Left colon (tissue), 2 donors: ENCODE measurements at places on chromosomes 16 and 17.
A peak's percentile ranks its signal among the peaks of the same experiment; 100 is the strongest.

DNA sequence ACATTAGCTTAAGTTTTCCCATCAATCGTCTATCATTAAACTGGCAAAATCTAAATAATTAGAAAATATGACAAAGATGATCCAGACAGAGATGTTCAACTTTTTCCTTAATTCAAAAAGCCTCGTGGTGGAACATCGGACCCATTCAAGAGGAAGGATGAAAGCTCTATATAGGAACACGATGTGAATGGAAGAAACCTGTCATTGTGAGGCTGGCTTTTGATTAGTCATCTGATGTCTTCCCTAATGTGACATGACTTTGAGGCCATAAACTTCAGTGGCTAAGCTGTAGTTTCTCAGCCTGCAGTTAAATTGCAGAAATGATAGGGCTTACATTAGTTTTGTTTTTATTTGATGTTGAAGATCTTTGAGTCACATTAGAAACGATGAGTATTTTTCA lies 1.0 kb downstream of the AMZ2 start:
- DNase-seq: no peak

DNA sequence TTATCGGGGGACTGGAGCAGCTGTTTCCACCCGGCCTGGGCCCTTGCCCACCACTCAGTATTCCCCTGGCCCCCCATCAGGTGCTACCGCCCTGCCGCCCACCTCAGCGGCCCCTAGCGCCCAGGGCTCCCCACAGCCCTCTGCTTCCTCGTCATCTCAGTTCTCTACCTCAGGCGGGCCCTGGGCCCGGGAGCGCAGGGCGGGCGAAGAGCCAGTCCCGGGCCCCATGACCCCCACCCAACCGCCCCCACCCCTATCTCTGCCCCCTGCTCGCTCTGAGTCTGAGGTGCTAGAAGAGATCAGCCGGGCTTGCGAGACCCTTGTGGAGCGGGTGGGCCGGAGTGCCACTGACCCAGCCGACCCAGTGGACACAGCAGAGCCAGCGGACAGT lies 6.1 kb upstream of the TMEM88 start:
- DNase-seq: no peak

DNA sequence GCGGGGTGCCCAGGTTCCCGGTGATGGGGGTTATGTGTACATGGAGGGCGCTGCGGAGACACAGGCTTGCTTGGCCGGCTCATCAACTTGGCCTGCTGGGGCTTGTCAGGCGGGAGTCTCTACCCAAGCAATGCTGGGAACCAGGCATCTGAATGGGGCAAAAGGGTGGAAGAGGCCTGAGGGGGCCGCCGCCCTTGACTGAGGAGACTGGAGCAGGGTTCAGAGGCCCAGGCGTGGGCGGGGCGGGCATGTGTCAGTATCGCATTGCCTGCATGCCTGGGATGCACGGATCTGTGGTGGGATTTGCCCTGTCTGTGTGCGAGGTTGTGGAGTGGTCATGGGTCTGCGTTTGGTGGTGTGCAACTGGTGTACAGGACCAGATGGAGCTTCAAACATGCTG lies 21.1 kb downstream of the ARHGAP23 start:
- DNase-seq: no peak

GRCh38 chr17:79991140-79991923 lies 44.3 kb downstream of the TBC1D16 start:
- peak; percentile 94 for DNase-seq

GRCh38 chr17:19415806-19416775 lies 5.1 kb downstream of the RNF112 start:
- DNase-seq: no peak

- DNase-seq: no peak
Measured at GRCh38 chr17:58595194-58595792, 80.9 kb upstream of the MTMR4 start.

DNA sequence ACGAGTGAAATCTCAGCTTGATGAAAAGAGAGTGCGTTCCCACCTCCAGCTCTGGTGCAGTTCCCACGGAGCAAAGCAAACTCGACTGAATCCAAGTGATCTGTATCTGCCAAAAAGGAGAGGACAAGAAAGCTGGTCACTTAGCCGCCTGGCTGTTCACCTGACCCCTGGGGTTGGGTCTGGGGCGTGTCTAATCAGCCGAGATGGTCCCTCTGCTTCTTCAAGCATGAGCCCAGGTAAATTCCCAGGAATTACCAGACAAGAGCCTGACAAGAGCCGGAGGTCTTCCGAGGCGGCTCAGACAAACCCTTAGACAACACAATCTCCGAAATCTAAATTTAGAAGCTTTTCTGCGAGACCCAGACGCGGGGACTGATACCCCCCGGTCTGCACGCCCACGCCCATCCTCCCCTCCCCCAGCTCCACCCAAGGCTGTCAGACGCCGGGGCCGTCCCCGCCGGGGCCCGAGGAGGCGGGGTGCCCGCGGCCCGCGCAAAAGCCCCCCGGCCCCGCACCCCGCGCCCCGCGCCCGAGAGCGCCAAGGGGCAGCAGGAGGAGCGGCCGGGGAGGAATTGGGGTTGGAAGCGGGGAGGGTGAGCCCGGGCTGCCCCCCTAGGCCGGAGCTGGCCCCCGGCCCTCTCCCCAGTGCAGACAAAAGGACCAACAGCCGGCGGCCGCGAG lies 674 bp downstream of the ZNF821 start:
- DNase-seq: peak; percentile 58

DNA sequence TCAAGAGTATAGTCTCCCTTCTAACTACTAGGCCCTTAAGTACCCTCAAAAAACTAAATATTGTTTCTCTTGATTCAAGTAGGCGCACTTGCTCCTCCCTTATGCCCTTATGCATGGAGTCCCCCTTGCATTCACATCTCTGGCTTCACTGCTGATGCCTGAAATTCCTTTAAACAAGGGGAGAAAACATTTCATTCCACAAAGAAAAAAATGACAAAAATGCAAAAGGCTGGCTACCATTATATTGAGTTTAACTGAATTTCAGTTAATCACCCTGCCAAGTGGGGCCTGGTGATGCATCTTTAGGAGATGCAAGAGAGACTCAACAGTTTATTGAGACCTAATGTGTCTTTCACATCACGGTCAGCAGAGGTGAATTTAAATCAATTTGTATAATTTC lies 35.6 kb downstream of the CRLF3 start:
- no peak for DNase-seq

- no peak for DNase-seq
Measured at GRCh38 chr17:58285422-58285810, 4.7 kb upstream of the MPO start.

DNA sequence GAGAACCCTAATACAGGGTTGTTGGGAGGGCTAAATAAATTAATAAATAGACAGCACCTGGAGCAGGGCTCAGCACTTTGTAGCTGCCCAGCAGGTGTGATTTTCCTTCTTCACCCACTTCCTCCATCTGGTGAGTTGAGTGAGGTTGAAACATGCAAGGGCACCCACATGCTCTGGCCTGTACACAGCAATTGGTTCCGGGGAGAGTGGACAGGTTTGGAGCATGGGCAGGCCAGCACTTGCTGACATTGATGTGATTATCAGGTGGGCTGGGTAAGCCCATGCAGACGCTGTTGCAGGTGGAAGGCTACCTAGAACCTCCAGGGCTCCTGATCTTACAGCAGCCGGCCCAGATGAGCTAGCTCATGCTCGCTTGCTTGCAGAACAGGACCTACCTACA lies 1.3 kb upstream of the MRTFB start:
- DNase-seq: no peak

DNA sequence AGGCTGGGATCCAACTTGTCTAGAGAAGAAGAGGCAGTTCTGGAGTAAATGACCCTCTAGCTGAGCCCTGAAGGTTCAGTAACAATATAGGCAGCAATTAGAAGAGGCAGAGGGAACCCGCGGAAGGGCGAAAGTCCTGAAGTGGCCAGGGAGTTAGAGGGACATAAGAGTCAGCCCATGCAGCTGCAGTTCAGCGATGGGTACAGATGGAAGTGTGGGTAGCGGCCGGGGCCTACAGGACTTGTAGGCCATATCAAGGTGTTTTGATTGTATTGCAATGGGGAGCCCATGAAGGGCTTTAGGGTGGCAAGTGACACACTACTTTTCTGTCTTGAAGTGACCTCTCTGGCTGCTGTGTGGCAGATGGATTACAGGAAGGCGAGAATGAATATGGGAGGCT lies 3.0 kb downstream of the ELAC2 start:
- no peak for DNase-seq

- no peak for DNase-seq
Measured at GRCh38 chr16:8943966-8944759, 19.5 kb downstream of the USP7 start.

DNA sequence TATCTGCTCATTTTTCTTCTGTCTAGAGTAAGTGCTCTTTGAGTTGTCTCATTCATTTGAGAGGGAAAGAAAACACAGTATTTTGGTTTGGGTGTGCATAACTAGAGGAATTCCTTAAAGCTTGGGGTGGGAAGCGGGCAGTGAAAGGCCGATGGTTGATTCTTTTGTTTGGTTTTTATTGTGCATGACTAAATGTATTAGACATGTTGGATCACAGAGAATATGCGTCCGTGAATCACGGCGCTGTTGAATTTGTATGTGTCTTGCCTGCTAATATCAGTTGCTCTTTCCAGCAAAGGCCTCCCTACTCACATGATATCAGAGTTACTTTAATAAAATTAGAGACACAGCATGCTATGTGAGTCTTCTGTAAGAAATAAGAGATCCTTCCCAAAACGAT lies 180.0 kb downstream of the CHD9NB start:
- DNase-seq: no peak

DNA sequence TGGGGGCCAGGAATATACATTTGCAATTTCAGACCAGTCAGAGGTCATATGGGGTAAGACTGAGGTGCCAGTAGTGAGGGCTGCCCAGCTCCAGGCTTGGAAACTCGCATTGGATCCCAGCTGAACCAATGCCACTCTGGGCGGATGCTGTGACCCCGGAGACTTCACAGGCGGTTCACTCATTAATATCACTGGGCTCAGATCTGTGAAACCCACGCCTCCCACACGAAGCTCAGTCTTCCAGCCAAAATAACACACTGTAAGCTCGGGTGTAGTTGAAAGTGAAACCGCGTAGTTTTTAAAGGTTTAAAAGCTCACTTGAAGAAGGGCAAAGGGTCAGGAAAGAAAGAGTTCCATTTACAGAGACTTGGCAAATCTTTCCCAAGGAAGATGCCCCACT lies 254.8 kb downstream of the FOXL1 start:
- DNase-seq: no peak

- DNase-seq: no peak
Measured at GRCh38 chr17:4789701-4789950, 862 bp downstream of the GLTPD2 start.

- no peak for DNase-seq
Measured at GRCh38 chr17:76402711-76403110, 18.3 kb downstream of the SPHK1 start.

DNA sequence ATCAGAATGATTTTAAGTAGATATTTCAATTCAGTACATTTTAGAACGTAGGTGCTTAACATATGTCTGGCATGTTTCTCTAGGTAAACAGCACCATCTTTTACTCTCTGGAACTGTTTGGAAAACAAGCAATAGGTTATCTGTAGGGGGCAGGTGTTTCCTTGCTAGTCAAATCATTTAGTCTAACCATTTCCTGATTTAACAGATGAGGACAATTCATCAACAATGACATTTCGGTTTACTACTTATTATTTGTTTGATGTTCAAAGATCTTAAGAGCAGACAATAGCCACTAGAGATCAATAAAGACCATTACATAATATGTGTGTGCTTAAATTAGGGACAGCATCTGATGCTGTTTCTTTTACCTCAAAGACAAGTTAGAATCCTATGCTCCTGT lies 173.1 kb downstream of the CEP112 start:
- DNase-seq: no peak

DNA sequence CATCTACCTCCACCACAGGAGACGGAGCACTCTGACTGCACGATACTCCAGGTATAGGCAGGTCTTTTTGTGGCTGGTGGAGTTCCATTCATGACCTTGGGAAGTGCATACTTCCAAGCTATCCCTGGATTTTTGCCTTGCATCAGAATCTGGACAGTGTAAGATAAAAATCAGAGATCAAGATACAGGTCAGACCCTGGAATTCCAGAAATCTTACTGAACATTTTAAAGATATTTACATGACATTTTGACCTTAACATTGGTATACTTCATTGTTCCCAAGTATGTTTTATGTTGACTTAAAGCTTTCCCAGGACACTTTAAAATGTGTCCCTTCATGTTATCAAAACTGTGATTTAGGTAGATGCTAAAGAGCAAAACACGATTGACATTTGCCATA lies 101.0 kb downstream of the SYCE1L start:
- DNase-seq: no peak

- DNase-seq: peak; percentile 44
Measured at GRCh38 chr17:27295945-27296344, 2.0 kb downstream of the WSB1 start.

GRCh38 chr17:36697903-36698530 lies 96.6 kb downstream of the MRM1 start:
- no peak for DNase-seq

DNA sequence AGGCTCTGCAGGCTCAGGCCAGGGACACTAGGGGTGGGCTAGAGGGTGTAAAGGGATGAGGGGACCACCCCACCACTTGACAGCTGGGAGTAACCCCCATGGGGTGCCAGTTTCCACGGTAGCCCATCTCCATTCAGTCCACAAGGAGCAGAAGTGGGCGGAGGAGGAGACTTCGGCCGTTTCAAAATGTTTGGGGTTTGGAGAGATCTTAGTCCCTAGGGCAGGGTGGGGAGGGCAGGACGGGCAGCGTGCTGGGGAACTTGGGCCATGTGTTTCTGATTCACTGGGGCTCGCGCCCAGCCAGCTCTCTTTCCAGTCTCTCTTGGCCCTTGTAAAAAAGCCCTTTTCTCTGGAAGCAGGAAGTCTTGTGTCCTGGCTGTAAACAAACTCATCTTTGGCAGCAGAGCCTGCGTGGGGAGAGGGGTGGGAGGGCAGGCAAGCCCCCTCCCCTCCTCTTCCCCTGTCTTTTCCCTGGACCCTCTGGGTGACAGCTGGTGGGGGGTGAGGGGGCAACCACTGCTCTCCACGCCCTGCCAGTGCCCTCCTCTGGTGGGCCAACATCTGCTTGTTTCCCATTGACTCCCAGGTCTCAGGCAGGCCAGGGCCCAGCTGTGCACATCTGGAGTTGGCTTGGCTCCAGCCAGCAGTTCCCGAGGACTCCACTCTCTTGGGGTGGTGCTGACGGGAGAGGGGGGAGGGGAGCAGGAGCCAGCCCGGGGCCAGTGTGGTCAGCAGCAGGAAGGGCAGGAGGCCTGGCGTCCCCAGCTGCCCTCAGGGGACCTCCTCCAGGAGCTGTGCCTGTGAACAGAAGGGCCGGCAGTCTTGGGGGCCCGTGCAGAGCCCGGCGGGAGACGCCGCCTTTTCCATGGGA lies 8.1 kb downstream of the CYGB start:
- peak; percentile 76 for DNase-seq

DNA sequence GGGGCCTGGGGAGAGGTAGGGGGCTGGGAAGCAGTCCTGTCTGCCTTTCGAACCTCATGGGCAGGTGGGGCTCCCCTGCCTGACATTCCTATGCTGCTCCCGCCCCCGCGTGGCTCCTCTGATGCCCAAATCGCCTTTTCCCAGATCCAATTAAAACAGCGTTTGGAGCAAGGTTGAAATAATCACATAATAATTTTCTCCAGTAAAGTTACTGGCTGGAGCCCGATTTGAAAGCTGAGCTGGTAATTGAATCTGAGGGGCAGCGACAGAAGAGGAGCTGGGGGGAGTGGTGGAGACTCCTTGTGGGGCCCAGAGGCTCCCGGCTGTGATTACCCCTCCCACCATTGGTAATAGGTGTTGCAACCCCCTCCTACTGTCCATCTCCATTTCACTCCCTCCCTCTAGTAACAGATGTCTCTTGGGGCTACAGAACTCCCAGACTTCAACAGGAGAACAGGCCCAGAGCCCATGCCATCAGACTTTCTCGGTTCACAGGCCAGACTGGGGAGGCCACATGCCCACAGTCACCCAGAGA lies 38.9 kb upstream of the C1QL1 start:
- no peak for DNase-seq
